B cell (primary cell): ENCODE measurements at places on chromosomes 7 and 10.
A peak's percentile ranks its signal among the peaks of the same experiment; 100 is the strongest.

DNA sequence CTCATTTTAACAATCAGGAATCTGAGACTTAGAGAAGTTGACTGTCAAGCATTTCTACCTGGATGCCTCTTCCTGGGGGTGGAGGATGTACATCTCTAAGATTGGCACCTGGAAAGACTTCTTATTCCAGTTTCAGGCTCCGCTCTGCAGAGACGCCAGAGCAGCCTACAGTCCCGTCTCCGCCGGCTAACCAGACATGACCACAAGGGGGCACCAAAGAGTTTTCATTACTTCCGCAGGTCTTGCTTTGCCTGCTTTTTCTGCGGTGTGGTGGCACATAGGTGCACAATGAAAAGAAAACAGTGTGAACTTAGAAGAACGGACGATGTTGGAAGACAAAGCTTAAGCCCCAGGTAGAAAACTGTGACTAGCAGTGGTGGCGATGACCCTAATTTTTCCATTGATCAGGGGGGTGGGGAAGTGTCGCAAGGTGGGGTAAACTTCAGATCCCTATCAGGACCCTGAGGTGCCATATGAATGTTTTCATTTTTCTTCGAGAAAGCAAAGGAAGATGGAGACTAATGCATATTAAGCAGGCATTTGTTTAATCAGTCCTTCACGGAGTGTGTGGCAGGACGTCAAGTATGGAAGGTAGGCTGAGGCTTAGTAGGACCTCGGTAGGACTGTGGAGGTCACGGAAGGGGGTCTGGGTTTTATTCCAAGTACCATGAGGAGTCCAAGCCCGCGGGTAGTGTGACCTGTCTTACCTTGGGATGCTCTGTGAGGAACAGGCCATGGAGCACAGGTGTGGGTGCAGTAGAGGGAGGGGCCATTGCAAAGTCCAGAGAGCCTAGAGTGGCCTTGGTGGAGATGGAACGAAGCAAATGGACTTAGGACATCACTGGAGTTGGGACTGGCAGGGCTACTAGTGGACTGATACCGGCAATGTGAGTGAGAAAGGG is 60.1 kb upstream of the SORCS3 start:
- peak; percentile 53 for DNase-seq
- H3K27ac ChIP-seq: no peak overlapping the region
- no peaks in the 10 kb centered on the region for H3K27me3 ChIP-seq
- H3K36me3 ChIP-seq: no peaks in the 10 kb centered on the region

DNA sequence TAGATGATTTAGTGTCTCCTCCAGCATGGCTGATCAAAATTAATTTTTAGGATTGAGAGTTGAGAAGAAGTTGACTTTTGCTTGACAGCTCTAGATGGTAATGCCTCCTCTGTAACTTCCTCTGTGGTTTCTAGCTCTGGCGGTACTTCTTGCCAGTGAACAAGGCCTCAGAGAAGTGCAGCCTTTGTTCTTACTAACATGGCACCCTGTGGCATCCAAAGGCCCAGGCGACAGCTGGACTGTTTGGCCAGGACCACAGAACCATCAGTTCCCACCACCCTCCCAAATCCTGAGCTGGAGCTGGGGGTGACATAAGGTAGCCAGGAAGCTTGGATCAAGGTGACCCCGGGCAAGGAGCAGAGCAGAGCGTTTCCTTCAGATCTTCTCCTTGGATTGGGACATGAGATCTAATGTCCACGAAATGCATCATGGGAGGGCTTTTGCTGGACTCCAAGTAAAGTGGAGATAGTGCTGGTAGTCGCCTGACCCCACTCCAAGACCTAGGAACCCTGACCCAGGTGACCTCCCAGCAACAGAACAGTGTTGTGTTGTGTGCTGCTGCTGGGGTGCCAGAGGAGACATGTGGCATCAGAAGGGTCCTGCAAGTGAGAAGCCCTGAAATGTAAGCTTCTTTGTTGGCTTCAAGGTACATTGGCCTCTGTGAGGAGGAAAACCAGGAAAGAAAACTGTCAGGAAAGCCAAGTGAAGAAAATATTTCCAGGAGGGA is 41.8 kb downstream of the APBB1IP start:
- no peaks in the 10 kb centered on the region for H3K27me3 ChIP-seq
- peak; percentile 61 for DNase-seq
- H3K27ac ChIP-seq: peak overlapping the region; percentile 88
- H3K4me1 ChIP-seq: peaks cover 69% of the 10 kb centered on the region

- no peaks in the 10 kb centered on the region for H3K4me1 ChIP-seq
- H3K4me3 ChIP-seq: no peak overlapping the region
- H3K27ac ChIP-seq: no peak overlapping the region
- no peaks in the 10 kb centered on the region for H3K27me3 ChIP-seq
- DNase-seq: no peak
- no peaks in the 10 kb centered on the region for H3K36me3 ChIP-seq
These were observed 238.2 kb downstream of the SEMA3D start for GRCh38 chr7:84948634-84949033.

GRCh38 chr7:42698600-42699374 is 213.1 kb downstream of the C7orf25 start:
- no peak overlapping the region for H3K27ac ChIP-seq
- H3K36me3 ChIP-seq: no peaks in the 10 kb centered on the region
- DNase-seq: no peak
- H3K4me1 ChIP-seq: no peaks in the 10 kb centered on the region
- no peaks in the 10 kb centered on the region for H3K27me3 ChIP-seq

GRCh38 chr10:119395280-119396007 is 147.1 kb downstream of the RGS10 start:
- H3K4me3 ChIP-seq: no peak overlapping the region
- peaks cover 37% of the 10 kb centered on the region for H3K4me1 ChIP-seq
- DNase-seq: peak; percentile 75
- H3K27me3 ChIP-seq: no peaks in the 10 kb centered on the region

DNA sequence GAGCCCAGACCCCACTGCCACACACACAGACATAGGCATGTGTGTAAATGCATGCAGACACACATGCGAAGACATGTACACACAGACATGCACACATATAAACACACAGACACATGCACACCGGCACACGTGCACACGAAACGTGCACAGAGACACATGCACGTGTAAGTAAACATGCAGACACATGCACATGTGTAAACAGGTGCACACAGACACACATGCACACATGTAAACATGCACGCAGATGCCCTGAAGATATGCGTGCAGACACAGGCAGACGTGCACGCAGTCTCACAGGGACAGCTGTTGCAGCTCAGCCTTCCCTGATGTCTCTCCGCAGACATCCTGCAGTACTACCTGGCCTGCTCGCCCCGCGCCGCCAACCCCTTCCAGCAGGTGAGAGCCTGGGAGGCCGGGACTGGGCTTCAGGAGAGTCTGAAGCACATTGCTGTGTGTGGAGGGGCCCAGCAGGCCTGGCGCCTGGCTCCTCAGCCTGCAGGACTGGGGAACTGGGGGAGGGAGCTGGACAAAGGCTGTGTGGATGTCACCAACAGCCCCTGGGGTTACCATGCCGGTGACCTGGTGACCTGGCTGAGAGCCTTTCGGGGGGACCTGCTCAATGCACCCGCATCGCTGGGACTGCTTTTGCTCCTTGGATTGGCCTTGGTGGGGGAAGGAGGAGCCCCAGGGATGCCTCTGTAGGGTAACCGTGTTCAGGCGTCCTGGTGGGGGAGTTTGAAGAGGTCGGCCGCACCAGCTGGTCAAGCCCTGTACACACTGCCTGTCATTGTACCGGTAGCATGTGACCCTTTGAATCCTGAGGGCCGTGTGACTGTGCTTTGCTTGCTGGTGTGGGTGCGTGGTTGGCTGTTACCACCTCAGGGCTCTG is 20.3 kb downstream of the TTYH3 start:
- H3K27ac ChIP-seq: no peak overlapping the region
- no peak overlapping the region for H3K4me3 ChIP-seq
- no peak for DNase-seq
- H3K36me3 ChIP-seq: peaks cover 23% of the 10 kb centered on the region

DNA sequence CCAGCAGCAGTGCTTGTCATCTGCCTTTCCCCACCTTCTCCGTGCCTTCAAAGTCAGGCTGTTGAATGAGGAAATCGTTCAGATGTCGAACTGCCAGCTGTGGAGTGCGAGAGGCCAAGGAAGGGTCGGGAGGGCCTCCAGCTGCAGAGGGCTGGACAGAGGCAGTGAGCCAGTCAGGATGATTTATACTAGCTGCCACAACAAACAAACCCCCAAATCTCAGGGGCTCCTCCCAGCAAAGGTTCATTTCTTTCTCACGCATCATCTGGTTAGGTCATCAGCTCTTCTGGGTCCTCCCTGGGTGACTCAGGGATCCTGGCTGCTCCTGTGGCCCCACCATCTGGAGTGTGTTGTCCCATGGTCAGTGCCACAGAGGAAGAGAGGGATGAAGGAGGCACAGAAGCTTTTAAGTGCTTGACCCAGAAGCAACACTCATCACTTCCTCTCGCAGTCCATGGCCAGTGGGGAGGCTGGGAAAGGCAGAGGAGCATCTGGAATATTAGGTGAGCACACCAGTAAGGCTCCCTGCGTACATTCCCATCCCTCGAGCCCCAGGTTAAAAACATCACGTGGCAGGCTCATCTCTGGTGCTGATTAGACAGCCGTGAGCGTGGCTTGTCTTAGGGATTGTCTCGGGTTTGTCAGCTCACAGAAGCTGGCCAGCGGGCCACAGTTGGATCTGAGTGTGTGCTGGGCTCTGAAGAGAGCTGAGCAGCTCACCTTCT is 140.7 kb downstream of the RGS10 start:
- H3K4me3 ChIP-seq: no peak overlapping the region
- peaks cover 39% of the 10 kb centered on the region for H3K36me3 ChIP-seq
- H3K27me3 ChIP-seq: no peaks in the 10 kb centered on the region
- H3K4me1 ChIP-seq: peaks cover 20% of the 10 kb centered on the region
- H3K27ac ChIP-seq: no peak overlapping the region

DNA sequence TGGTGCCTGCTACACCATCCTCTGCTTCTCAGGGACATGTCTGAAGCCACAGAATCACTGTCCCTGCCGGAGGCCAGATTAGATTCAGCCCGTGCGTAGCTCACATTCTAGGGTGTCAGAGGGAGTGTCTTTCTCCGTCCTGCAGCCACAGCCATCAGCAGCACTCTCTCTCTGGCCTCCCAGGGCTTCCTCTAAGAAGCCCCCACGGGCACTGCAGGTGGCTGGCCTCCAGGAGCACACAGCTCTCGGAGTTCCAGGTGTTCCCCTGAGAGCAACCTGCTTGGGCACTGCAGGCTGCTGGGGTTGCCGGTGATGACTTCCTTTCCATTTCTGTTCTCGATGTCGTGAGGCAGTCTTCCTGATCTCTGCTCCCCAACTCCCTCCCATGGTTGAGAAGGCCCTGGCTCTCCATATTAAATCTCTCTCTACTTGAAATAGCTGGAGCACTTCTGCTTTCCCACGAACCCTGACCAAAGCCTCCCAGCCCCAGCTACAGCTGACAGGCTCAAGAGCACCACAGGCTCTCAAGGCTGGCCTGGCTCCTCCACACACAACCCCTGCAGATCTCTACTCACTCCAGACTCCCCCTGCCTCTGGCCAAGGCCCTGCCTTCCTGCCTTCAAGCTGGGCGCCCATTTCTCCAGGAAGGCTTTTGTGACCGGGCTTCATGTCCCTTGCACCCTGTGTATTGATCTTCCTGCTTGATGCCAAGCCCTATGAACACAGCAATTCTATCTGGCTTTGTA is 49.0 kb upstream of the TMEM72 start:
- no peak overlapping the region for H3K4me3 ChIP-seq
- DNase-seq: no peak
- no peak overlapping the region for H3K27ac ChIP-seq
- H3K36me3 ChIP-seq: no peaks in the 10 kb centered on the region

GRCh38 chr7:78535655-78536054 is 737.1 kb downstream of the PHTF2 start:
- no peaks in the 10 kb centered on the region for H3K36me3 ChIP-seq
- H3K27me3 ChIP-seq: no peaks in the 10 kb centered on the region

DNA sequence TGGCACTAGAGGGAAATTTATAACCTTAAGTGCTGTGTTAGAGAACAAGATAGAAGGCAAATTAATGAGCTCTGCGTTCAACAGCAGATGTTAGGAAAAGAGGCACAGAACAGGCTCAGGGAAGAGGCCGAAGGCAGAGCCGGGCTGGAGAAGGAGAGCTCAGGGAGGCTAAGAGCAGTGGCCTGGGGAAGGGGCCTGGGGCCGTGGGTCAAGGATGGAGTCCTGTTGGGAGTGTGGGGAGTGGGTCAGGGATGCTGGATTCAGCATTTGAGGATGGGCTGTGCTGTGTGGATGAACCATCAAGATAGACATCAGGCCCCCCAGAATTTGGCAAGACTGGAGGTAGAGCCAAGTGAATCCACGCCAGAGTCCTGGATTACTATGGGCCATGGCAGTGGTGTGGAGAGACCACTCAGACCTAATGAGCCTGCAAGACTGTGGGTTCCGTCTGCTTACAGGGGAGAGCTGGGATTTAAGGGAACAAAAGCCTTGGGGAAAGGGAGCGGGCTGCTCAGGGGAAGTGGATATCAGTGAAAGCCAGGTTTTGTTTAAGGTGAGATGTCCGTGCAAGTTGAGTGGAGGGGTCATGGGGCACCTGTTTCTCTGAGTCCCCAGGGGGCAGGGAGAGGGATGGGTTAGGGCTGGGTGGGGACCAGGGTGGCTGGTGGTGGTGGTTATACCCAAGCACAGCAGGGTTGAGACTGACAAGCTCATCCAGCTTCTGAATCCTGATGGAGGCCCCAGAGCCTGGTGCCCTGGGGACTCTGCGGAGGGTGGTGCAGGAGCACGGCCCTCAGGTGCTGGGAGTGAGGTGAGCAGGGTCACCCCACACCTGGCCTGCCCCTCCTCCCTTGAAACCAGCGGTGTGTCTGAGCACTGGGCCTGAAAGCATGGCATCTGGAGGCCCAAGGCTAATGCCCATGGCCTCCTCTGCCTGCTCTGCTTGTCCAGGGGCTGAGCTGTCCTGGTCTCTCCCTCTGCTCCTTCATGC is 101.7 kb downstream of the BMS1 start:
- H3K36me3 ChIP-seq: no peaks in the 10 kb centered on the region
- no peak for DNase-seq
- no peaks in the 10 kb centered on the region for H3K27me3 ChIP-seq
- H3K4me3 ChIP-seq: no peak overlapping the region
- H3K4me1 ChIP-seq: no peaks in the 10 kb centered on the region

DNA sequence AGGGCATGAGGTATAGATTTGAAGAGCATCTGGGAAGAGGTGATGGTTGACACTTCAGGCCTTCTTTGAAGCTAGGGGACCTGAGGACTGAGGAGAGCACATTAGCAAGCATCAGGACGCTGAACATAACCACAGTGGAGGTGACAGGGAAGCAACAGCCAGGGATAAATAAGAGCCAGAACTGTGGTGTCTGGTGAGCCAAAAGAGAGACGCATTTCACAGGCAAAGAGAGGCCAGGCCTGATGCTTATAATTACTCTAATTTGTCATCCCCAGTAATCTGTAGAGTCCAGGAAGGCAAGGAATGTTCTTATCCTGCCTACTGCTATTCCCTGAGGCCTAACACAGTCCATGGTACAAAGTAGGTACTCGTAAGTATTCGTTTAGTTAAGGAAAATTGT is 10.4 kb upstream of the FAS start:
- DNase-seq: no peak
- no peak overlapping the region for H3K4me3 ChIP-seq
- H3K27ac ChIP-seq: no peak overlapping the region
- H3K36me3 ChIP-seq: no peaks in the 10 kb centered on the region
- H3K4me1 ChIP-seq: peaks cover 3% of the 10 kb centered on the region
- no peaks in the 10 kb centered on the region for H3K27me3 ChIP-seq
